Nephron progenitor cell (in vitro differentiated cells): ENCODE measurements at places on chromosomes 12 and 14.

DNA sequence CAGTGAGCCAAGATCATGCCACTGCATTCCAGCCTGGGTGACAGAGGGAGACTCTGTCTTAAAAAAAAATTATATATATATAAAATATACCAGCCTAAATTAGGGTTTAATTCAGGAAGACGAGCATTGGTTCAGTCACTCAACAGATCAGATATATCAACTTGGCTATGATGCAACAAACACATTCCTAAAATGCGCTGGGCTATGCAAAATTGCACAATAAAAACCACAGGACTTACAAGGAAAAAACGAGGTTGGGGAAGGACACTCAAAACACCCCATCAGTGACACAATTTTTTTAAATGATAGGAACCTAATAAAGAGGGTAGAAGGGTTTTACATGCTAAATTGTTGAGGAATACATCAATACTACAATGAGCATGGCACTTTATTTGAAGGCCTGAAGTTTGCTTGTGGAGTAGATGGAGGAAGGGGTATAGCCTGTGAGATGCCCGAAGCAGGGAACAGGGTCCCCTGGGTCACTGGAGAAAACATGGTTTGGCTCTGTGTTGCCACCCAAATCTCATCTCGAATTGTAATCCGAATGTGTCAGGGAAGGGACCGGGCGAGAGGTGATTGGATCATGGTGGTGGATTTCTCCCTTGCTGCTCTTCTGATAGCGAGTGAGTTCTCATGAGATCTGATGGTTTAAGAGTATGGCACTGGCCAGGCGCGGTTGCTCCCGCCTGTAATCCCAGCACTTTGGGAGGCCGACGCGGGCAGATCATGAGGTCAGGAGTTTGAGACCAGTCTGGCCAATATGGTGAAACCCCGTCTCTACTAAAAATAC lies 71.2 kb downstream of the TNFAIP2 start:
- DNase-seq = no peak

- DNase-seq = no peak
Measured at GRCh38 chr12:129423041-129423580, 480.7 kb downstream of the TMEM132D start.

DNA sequence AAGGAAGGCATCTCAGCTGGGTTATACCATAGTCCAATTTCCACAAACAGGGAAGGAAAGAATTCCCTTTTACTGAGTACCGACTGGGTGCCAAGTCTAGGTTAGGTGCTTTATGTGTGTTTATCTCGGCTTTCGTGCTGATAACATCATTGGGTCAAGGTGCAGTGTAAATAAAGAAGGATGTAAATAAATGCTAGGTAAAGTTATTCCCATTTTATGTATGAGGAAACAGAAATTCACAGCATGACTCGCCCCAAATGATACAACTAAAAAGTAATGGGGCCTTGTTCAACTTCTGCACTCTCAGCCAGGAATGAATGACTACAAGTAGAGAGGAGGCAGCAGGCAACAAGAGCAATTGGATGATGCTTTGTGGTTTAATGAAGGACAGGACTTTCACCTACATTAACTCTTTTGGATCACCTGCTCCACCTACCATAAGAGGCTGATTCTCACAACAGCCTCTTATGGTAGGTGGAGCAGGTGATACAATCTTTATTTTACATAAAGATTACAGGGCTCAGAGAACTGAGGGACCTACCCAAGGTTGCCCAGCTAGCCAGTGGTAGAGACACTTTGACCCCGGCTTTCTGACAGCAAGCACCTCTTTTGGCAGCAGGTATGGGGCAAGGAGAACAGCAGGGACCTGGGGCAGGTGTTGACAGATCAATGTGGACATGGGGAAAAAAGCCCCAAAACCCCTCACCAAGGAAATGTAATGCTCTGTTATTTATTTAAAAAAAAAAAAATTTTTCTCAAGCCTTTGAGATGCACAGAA lies 213.4 kb upstream of the NUDT4 start:
- no peak for DNase-seq

DNA sequence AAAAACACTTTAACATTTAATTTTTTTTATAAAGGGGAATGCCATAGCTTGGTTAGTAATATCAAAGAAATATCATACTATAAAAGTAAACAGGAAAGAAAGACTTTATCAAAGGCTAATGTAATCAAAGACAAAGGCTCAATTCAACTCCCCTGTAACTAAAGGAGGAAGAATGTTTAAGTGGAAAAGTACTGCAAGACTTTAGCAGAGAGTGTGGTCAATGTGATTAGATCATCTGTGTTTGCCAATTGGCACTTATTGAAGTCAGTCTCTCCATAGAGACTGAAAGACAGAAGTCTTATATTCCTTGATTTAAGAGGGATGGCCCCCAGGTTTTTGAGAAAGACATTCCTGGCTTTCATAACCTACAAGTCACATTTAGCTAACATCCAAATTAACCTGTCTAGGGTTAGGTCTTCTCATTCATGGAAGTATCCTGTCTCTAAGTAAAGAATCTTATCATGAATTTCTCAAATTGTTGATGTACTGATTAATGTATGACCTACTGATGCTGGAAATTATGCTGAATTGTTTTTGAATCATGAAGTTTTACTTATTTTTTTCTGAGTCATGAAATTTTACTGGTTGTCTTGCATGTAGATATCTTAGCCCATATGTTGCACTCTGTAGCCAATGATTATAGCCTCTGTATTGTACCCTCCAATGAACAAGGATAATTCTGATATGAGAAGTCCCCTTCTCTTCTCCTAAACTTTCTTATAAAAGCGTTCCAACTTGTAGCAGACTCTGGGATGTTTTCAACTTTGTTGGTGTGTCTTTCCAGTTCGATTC lies 65.4 kb downstream of the ATXN7L3B start:
- DNase-seq = no peak

DNA sequence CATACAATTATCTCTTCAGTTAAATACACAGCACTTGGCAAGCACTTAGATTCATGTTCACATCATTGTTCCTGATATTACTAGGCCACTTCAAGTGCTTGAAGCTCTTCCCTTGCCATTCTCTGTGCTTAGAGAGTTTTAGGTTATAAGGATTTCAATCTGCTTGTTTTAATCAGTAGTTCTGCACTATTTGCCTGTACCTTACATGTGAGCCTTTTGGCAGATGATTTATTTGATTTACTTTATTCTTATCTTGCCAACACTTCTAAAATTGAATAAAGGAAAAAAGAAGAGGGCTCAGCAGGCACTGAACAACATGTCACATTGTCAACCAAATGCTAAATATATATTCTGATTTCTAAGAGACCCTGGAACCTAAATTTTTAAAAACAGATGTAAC lies 363.8 kb upstream of the USP15 start:
- no peak for DNase-seq

DNA sequence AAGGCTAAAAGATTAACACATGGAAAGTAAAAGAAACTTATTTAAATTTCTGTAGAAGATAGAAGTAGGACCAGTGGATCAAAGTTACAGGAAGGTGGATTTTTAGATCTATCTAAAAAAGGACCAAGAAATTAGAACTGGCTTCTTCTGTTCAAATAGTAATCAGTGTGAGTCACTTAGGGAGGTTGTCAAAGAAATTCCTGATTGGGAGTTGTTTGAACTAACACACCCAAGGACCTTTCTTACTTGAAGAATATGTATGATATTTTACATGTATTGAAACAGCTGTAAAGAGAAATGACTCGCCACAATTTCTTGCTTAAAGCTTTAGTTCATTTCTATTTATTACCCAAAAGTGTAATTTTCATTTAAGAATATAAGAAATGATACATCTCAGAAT lies 256.9 kb downstream of the RAD51B start:
- DNase-seq = no peak

DNA sequence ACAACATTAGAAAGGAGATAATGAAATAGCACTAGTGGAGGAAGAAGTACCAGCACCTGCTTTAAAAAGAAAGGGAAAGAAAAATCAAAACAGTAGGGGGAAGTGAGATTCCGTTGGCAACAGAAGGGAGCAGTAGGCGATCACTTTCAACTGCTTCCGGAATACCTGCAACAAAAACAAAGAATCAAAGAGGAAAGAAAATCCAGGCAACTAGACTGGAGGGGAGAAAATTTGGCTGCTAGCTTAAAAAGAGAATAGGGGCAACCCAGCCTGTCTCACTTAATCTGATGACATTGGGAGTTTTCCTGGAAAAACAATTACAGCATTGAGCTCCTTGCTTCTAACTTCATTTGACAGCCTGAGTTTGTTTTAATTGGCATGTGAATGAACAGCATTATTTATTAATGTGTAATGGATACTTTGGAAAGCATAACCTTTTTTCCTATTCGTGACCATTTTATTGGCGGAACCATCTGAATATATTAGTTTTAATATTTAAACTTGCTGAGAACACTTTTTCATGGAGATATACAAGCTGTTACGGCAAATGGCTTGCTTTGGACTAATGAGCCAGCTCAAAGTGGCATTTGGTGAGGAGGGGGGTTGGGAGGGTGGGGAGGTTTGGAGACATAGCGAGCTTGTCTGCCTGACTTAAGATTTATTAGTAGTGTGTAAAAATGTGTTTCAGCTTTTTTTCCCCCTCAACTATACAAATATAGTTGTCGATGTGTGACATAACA lies 2.5 kb upstream of the DACT1 start:
- DNase-seq = no peak

- no peak for DNase-seq
Measured at GRCh38 chr12:111314953-111315539, 53.8 kb downstream of the PHETA1 start.

DNA sequence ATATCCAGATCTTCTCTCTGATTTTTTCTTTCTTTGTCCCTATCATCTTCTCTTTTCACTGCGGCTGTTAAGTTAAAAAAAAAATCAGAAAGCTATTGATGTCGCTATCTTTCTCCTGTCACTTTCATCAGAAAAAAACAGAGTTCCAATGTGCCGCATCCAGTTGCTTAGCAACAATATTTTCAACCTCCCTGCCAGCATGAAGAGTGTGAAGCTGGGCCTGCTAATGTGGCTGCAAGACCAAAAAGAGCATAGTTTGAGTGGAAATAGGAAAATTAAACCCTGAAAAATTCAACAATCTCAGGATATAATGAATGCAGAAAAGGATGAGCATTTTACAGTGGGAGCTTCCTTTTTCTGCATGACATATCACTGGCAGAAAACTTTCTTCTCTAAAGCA lies 1025.4 kb upstream of the LRFN5 start:
- no peak for DNase-seq

DNA sequence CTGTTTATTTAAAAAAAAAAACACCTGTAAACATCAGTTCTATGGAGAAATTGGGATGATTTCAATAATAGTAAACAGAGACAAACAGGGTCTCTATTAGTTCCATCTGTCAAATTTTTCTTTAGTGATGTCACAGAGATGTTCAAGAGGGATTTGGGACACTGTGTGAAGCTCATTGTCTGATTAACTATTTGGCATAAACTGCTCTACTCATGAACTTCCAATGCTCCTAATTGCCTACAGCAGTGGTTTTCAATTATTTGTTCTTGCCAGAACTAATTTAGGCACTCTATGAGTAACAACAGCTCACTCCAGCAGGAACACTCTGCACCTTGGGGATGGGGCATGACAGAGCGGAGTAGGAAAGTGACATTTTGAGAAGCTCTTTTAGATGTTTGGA lies 250.1 kb upstream of the PRKD1 start:
- DNase-seq = no peak

DNA sequence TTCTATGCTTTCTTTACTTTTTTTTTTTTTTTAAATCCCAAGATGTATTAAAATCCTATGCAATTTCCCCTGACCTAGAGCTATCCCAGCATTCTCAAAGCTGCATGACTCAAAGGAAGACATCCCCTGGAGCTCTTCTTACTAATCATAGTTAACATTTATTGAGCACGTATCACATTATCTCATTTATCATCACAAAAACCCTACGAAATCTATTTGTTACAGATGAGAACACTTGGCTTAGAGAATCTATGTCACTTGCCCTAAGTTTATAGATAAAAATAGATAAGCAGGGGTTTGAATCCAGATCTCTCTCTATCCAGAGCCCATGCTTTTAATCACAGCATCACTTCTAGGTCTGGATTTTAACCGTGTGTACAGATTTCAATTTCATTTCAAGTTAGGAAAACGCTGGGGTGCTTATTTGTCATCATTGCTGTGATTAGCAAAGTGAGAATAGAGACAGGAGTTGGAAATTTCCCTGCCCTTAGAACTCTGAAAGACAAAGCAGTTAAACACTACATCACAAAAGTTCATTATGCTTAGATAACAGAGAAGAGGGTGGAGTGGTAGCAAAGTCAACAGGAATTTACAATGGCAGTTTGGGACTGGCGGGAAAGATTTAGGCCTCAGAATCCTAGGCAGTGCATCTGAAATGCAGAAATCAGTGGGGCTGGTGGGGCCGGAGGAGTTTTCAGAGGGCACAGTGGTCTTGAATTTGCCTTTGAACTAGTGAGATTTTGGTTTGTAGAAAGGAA lies 177.7 kb upstream of the FRMD6 start:
- no peak for DNase-seq

DNA sequence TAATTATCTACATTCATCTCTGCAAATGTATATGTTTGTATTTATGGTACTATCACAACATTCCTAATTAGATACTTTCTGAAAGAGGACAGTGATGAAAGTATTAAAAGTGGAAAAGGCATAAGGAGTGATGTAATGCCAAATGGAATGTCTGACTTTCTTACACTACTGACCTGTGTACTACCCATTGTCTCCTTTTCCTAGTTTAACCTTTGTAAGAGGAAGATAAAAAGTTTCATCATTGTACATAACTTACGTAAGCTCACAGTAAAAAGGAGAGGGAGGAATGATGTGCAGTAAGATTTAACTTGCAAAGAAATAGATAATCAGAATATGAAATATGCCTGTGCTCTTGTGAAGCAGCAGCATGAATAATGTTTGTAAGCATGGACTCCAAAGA lies 55.9 kb downstream of the SOX5 start:
- no peak for DNase-seq

DNA sequence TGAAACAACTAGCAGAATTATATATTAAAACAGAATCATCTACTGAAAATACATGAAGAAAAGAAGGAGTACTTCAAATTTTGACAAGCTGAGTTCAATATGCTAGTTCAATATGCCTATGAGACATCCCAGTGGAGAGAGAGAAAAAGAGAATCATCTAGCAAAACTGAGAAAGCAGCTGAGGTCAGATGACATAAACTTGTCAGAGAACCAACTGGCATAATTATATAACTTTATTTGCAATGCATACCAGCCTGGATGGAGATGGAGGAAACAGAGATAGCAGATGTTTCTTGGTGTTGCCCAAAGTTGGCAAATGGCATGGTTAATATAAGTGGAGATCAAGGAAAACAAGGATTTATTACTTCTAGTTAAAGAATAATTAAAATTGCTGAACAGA lies 148.7 kb upstream of the PDZRN4 start:
- no peak for DNase-seq

GRCh38 chr14:76607510-76607909 lies 153.8 kb upstream of the VASH1 start:
- no peak for DNase-seq

GRCh38 chr14:87690076-87690613 lies 302.8 kb downstream of the GALC start:
- DNase-seq = no peak

DNA sequence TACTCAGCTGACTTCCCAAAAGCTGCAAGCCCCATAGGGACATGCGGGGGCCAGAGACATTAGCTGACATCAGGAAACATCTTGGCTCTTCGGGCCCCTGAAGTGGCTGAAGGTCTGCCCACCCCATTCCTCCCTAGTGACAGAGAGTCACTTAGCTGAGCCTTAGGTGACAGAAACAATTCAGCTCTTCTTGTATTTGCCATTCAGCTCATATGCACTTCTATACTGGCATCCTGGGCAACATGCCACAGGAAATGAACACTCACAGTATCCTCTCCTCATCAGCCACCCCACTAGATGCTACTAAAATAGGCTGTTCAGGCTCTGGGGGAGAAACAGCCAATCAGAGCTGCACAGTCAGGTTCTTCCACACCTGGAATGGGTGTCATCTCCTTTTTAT lies 3.4 kb downstream of the DCTN2 start:
- DNase-seq = no peak

- DNase-seq = no peak
Measured at GRCh38 chr12:29732191-29732590, 51.6 kb downstream of the TMTC1 start.
